ENCODE measurements at places on chromosomes 6 and 20.

DNA sequence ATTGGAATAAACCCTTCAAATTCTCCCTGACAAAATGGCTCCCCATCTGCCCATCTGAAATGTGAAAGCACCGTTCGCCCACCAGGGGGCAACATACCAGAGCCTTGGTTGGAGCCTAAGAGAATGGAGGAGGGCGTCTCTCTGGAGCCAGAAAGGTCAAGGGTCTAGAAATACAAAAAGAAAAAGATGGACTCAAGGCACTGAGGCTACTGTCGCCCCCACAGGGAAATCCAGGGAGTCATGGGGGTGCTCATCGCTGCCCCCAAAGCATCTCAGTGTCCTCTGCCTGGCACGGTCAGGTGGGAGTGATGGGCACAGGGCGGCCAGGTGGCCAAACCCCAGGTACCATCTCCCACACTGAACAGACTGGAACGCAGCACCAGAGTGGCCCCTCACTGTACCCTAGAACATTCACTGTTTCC is 136.3 kb downstream of the ZMYND8 start:
- peak; percentile 31 for DNase-seq

GRCh38 chr6:146819596-146820320 is 221.0 kb downstream of the ADGB start:
- DNase-seq: no peak

GRCh38 chr6:113370508-113371502 is 486.3 kb upstream of the MARCKS start:
- no peak for DNase-seq

DNA sequence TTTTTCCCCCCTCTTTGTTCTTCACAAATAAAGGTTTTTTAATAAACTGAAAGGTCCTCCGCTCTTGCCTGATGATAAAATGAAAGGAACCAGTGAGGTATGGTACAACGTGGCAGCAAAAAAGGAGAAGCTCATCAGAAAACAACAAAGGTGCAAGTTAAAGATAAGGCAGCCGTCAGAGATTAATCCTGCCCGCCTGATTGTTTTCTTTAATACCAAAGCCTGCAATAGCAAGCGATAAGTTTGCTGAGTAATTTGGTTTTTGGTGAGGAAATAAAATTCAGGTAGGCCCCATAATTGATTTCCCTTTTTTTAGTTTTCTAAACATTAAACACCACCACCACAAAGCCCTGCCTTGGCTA is 177.9 kb downstream of the MBOAT1 start:
- no peak for DNase-seq

DNA sequence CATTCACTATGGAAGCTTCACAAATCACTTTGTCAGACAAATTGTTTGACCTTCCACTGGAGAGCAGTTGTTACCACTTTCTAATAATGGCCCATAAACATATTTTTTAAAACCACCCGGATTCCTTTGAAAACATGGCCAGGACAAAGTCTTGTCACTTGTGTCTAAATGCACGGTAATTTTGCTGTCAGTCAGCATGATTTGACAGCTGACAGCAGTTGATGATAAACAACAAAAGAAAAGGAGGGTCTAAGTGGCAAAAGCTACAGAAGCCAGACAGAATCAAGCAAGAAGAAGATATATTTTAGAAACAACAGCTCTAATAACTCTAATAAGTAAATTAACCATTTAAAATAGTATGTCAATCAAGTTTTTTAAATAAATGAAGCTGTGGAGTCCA is 27.7 kb upstream of the CARMIL1 start:
- no peak for DNase-seq

- no peak for DNase-seq
Observed at GRCh38 chr6:28081486-28081751, 1.1 kb downstream of the ZNF165 start.

DNA sequence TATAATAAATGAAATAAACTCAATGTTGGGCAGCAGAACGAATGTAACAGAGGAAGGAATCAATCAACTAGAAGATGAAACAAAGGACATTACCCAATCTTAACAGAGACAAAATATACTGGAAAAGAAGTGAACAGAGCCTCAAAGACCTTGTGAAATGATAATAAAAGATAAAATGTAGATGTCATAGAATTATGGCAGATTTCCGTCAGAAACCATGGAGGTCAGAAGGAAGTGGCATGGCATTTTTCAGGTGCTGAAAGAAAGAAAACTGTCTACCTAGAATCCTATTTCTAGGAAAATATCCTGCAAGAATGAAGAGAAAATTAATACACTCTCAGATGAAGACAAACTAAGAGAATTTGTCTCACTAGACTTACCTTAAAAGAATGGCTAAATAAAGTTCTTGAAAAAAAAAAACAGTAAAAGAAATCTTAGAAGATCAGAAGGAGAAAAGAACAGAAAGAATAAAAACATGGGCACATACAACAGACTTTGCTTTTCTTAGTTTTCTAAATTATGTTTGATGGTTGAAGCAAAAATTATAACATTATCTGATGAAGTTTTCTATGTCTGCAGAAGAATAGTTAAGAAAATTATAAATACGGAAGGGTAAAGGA is 23.4 kb upstream of the ZBTB2 start:
- DNase-seq: no peak

GRCh38 chr6:117482240-117483003 is at the start of gene DCBLD1:
TSS of gene DCBLD1 (plus strand) at chr6:117482674. CDS start at chr6:117482782, 108 bp downstream.
- DNase-seq: peak; percentile 68

DNA sequence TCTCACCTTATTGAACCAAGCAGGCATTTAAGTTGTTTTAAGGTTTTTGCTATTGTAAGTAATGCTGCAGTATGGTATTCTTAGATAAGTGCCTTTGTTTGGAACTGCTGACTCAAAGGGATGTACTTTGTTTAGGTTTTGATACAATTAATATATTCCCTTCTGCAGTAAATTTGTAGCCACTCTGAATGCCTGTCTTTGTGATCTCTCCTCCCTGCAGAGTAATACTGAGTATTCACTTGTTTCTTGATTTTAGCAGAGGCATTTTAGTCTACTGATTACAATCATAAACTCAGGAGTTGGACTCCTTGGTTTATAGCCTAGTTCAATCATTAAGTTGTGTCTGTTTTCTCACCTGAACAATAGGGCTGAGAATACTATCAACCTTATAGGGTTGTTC is 13.4 kb downstream of the CDS2 start:
- no peak for DNase-seq

DNA sequence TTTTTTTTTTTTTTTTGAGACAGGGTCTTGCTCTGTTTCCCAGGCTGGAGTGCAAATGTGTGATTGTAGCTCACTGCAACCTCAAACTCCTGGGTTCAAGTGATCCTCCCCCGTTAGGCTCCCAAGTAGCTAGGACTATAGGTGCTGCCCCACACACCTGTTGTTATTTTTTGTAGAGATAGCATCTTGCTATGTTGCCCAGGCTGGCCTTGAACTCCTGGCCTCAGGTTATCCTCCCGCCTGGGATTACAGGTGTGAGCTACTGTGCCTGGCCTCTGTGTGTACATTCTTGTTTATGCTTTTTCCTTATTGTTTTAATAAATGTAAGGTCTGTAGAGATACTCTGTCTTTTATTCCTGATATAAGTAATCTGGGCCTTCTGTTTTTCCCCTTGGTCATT is 14.8 kb downstream of the CD2AP start:
- DNase-seq: no peak

DNA sequence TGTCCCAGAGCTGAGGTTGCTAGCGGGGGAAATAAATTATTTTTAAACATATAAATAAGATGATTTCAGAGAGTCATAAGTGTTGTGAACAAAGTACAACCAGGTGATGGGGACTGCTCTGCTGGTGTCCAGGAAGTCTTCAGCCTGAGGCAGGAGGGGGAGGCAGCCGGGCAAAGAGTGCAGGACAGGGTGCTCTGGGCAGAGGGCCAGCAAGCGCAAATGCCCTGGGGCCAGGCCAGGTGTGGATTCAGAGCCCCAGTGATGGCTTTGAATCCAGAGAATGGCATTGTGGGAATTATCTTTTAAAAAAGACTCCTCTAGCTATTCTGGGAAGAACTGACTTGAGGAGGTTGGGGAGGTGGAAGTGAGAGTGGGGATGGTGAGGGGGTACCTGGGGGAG is 1.6 kb downstream of the CLPSL1 start:
- DNase-seq: peak; percentile 88

GRCh38 chr20:35002426-35003210 is 47.0 kb downstream of the MYH7B start:
- no peak for DNase-seq

DNA sequence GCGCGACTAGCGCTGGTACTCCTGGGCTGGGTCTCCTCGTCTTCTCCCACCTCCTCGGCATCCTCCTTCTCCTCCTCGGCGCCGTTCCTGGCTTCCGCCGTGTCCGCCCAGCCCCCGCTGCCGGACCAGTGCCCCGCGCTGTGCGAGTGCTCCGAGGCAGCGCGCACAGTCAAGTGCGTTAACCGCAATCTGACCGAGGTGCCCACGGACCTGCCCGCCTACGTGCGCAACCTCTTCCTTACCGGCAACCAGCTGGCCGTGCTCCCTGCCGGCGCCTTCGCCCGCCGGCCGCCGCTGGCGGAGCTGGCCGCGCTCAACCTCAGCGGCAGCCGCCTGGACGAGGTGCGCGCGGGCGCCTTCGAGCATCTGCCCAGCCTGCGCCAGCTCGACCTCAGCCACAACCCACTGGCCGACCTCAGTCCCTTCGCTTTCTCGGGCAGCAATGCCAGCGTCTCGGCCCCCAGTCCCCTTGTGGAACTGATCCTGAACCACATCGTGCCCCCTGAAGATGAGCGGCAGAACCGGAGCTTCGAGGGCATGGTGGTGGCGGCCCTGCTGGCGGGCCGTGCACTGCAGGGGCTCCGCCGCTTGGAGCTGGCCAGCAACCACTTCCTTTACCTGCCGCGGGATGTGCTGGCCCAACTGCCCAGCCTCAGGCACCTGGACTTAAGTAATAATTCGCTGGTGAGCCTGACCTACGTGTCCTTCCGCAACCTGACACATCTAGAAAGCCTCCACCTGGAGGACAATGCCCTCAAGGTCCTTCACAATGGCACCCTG is 1.6 kb downstream of the TPBG start:
- DNase-seq: peak; percentile 79

GRCh38 chr6:53347921-53348370 is 804 bp downstream of the ELOVL5 start:
- peak; percentile 86 for DNase-seq

DNA sequence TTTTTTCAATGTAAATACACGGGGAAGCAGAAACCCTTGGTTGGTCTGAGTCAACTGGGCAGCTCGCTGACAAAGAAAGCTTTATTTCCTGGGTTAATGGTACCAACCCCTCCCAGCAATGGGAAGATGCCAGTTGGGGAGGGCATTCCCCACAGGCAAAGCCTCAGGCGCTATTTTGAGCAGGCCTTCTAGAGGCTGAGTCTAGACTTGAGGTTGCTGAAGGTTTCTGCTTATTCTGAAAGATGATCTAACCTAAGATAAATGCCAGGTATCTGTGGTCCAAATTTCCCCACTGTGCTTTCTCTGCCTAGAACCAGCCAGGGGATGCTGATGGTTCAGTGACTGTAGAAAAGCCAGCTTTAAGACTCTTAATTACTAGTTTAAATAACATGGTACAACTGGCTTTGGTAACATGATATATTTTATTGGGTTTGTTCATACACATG is 172.5 kb upstream of the JARID2 start:
- DNase-seq: peak; percentile 86

GRCh38 chr6:169891846-169892245 is 140.4 kb downstream of the ERMARD start:
- DNase-seq: no peak

DNA sequence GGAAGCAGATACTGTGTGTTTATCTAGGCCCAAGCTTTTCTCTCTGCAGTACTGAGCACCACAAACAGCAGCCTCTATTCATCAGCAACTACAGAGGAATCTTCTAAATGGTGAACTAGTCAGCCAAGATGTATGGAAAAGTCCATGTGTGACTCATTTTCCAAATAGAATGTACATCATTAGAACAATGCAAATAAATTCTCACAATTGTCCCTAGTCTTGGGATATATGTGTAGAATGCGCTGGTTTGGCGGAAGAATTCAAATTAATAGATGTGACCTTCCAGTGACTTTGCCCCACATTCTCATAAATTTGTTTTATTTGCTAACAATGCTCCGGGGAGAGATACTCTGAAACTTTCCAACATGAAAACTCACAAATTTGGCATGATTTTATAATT is 436.2 kb downstream of the CBLN4 start:
- DNase-seq: no peak

DNA sequence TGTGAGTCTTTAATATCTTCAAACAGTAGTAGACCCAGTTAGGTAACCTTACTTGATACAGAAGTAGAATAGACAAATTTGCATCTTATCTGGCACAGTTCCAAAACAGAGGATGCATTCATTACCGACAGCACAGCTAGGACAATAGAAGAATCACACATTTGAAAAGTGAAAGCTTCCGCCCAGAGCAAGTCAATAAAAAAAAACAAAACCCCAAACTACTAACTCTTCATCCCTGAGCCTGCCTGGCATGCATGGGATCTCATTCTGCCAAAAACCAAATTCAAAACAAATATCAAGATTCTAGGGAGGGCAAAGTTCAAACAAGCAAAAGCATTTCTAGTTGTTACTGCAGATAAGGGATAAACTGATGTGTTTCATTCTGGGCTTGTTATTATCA is 235.4 kb downstream of the BTBD9 start:
- peak; percentile 71 for DNase-seq

DNA sequence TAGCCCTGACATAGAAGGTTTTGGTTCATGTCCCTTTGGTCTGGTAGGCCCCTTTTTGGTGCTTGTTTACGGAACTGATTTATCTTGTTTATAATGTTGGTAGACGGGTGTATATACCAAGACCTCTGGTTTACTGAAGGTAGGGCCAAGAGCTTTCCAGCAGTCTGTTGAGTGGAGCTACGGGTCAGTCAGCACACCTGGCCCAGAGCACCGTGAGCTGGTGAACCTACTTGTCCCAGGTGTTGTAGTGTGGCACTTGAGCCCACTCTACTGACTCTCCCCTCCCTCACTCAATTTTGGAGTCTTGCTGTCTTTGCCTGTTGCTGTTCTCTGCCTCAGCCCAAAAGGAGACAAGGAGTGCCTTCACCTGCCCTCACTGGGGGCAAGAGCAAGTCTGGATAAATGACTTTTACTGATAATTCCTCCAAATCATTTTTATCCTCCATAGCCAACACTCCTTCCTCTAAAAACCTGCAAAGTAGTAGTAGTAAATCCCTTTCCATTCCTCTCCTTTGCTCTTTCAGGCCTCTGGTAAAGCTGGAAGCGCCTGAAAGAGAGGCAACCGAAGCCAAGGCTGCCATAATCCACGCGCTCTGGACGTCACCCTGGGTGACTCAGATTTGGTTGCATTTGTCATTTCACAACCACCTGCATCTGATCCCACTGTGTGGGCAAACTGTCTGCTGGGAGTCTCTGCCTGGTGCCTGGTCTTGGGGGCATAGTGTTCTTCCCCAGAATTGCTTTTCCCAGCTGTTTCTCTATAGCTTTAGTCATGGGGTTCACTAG is 22.2 kb downstream of the RREB1 start:
- no peak for DNase-seq

- peak; percentile 13 for DNase-seq
Observed at GRCh38 chr6:89110284-89110683, 7.6 kb downstream of the SRSF12 start.
